ENCODE measurements at places on chromosomes 3 and 15. TPM values are rescaled to one million over a fixed set of nuclear protein-coding genes. Genes with fewer than 3 reads are reported as not detected.

SOX14 gene
- not detected for total RNA-seq

LYZL4 gene
- total RNA-seq = 0.18 TPM

KIF15 gene
- 12.7 TPM for total RNA-seq

LPCAT4 gene
- 7.1 TPM for total RNA-seq

CAND2 gene
- 1.1 TPM for total RNA-seq

KBTBD13 gene
- total RNA-seq = not detected

GOLGA8H gene
- total RNA-seq = 0.90 TPM

TPRG1 gene
- 0.27 TPM for total RNA-seq

IL17RB gene
- total RNA-seq = not detected

GPR176 gene
- total RNA-seq = 57.8 TPM

SLC12A6 gene
- total RNA-seq = 22.9 TPM

CD47 gene
- total RNA-seq = 65.4 TPM

P2RY1 gene
- 1.5 TPM for total RNA-seq

NMB gene
- total RNA-seq = 3.9 TPM

FRMD5 gene
- total RNA-seq = 11.7 TPM

CLDN16 gene
- under 0.01 TPM for total RNA-seq

HRG gene
- not detected for total RNA-seq

UTS2B gene
- total RNA-seq = not detected

MINAR1 gene
- 0.56 TPM for total RNA-seq

TBL1XR1 gene
- 192 TPM for total RNA-seq

PLA2G4D gene
- not detected for total RNA-seq

P3H2 gene
- 5.0 TPM for total RNA-seq

PAK6 gene
- not detected for total RNA-seq

DNAJA4 gene
- total RNA-seq = 5.3 TPM

MNS1 gene
- total RNA-seq = 0.28 TPM

C3orf38 gene
- total RNA-seq = 22.5 TPM

CCDC54 gene
- total RNA-seq = not detected

GOLGA8G gene
- total RNA-seq = not detected

TRPM1 gene
- total RNA-seq = 0.19 TPM

RPL22L1 gene
- total RNA-seq = 84.1 TPM

PLA2G4E gene
- total RNA-seq = not detected

TRIM42 gene
- total RNA-seq = not detected

STAB1 gene
- total RNA-seq = 278 TPM

RBPMS2 gene
- total RNA-seq = 0.09 TPM

ACP3 gene
- total RNA-seq = not detected

ANKUB1 gene
- total RNA-seq = not detected

CILP gene
- total RNA-seq = not detected

EIF5A2 gene
- 4.4 TPM for total RNA-seq

SPTBN5 gene
- 10.5 TPM for total RNA-seq

CAMKV gene
- total RNA-seq = 0.18 TPM

CTXN2 gene
- under 0.01 TPM for total RNA-seq

AHSG gene
- total RNA-seq = not detected

SLC24A5 gene
- total RNA-seq = not detected

SH3GL3 gene
- total RNA-seq = under 0.01 TPM

ITIH3 gene
- not detected for total RNA-seq

ASB14 gene
- not detected for total RNA-seq

FAM107A gene
- total RNA-seq = 5.4 TPM

ABHD17C gene
- total RNA-seq = 5.4 TPM

LSM3 gene
- total RNA-seq = 7.4 TPM

DZIP1L gene
- total RNA-seq = 15.2 TPM

EEF1AKMT4 gene
- 3.6 TPM for total RNA-seq

SHISA5 gene
- total RNA-seq = 118 TPM

Data from endothelial cell of coronary artery (primary cell).